AG20443 (cell line): ENCODE measurements at places on chromosomes 13 and 19.

GRCh38 chr13:88377852-88378251 is 706.7 kb downstream of the SLITRK5 start:
- DNase-seq: no peak

- DNase-seq: peak; percentile 25
Observed at GRCh38 chr13:38223089-38223488, 126.6 kb upstream of the UFM1 start.

DNA sequence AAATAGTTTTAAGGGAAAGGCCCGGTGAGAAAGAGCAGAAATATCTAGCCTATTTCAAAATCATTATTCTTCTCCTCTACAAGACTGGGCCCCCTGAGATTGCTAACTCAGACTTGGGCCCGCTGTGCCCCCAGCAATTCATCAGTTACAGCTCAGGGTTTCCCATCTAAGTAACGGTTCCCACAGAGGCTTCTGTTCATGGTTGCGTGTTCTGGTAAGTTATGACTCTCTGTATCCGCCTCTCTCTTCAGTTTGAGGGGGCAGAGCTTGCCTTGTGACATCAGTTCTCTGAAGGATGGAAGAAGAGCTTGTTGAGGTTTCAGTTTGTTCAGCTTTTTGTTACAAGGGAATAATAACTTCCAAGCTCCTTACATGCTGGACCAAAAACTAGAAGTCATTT is 11.6 kb downstream of the ZNF57 start:
- no peak for DNase-seq

- no peak for DNase-seq
Observed at GRCh38 chr13:75748874-75749273, 112.7 kb downstream of the LMO7 start.

DNA sequence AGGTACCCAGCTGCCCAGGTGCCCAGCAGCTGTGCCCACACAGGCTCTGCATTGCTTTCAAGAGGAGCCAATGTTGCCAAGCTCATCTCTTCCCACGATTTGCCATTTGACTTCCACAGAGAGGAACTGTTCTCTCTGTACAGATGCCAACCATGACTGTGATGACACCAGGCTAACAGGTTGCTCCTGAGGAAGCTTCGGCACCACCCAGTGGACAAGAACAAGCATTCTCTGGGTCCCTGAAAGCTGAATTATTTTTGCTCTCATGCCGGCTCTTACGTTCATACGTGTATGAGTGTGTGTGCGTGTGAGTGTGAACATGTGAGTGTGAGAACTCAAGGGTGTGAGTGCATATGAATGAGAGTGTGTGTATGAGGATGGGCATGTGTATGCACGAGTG is 535.2 kb downstream of the LIG4 start:
- no peak for DNase-seq

- DNase-seq: no peak
Observed at GRCh38 chr13:107832500-107833100, 382.7 kb downstream of the LIG4 start.
